Mesenteric fat pad (tissue), 1 donor: ENCODE measurements at places on chromosomes 11 and 22.

DNA sequence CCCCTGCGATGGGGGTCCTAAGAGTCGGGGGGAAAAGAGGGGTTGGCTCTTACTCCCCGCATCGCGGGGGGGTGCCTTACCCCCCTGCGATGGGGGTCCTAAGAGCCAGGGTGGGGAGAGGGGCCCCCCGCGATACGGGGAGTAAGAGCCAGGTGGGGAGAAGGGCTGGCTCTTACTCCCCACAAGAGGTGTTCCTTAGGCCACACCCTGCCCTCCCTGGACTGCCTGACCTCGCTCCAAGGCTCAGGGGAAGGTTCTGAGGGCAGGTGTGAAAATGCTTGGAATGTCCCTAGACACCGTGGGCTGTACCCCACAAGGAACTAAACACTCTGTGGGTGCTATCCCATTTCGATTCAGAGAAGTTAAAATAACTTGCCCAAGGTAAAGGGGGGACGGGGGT lies 7.8 kb downstream of the UNC93B1 start:
- DNase-seq = no peak

DNA sequence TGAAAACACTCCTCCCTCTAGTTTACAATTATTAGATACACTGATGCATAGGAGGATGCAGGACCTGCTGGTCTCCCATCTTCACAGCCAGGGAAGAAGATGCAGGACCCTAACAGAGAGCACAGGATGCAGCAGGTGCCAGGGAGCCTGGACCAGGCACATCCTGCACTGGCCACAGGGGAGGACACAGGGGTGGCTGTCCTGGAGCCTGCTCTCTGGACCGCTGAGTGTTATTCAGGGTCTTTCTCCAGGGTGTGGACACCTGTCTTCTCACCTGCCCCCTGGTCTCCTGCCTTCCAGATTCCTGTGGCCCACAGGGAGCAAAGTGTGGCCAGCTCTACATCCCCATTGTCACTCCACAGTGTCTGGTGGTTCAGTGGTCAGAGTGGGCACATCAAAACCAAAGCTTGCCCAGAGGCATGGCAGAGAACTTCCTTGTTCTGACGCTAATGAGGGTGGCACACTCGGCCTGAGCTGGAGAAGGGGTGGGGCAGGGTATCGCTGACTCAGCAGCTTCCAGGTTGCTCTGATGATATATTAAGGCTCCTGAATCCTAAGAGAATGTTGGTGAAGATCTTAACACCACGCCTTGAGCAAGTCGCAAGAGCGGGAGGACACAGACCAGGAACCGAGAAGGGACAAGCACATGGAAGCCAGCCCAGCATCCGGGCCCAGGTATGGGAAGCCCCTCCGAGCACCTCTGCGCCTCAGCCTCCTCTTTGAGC lies at the start of gene APOBEC3A:
Gene APOBEC3A, plus strand, starts transcription at position 564 of the 725 bp plus-strand sequence. Its CDS starts 83 bp downstream, at position 647.
- no peak for DNase-seq

GRCh38 chr11:126581871-126582648 lies 226.6 kb downstream of the ST3GAL4 start:
- DNase-seq = no peak

GRCh38 chr22:40862537-40862936 lies 624 bp upstream of the DNAJB7 start:
- DNase-seq = no peak

GRCh38 chr11:44255406-44256071 lies 54.4 kb downstream of the ALX4 start:
- DNase-seq = no peak

DNA sequence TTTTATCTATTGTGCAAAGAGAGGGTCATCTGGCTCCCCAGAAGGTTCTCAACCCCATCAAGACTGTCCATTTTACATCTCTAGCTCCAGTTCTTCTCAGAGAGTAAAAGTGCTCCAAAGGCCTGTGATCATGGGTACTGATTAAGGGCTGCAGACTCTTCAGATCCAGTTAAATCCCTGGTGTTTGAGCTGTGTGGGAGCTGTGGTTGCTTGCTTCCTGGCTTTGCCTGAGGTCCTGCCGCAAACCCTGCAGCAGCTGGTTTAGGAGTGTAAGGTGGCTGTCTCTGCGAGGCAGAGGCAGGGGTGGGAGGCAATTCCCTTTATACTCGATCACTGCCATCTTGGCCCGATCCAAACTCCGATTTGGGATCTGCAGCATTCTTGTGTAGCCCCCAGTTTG lies 1.2 kb downstream of the MRPL17 start:
- DNase-seq = no peak

GRCh38 chr11:44595964-44596381 lies 30.5 kb downstream of the CD82 start:
- no peak for DNase-seq

DNA sequence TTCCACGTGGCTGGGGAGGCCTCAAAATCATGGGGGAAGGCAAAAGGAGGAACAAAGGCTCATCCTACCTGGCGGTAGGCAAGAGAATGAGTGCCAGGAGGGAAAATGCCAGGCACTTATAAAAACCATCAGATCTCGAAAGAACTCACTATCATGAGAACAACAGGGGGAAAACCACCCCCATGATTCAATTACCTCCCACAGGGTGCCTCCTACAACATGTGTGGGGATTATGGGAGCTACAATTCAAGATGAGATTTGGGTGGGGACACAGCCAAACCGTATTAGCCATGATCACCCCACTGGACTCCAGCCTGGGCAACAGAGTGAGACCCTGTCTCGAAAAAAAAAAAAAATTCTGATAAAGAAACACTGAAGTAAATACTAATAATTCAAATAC lies 87.1 kb downstream of the FCHSD2 start:
- no peak for DNase-seq

DNA sequence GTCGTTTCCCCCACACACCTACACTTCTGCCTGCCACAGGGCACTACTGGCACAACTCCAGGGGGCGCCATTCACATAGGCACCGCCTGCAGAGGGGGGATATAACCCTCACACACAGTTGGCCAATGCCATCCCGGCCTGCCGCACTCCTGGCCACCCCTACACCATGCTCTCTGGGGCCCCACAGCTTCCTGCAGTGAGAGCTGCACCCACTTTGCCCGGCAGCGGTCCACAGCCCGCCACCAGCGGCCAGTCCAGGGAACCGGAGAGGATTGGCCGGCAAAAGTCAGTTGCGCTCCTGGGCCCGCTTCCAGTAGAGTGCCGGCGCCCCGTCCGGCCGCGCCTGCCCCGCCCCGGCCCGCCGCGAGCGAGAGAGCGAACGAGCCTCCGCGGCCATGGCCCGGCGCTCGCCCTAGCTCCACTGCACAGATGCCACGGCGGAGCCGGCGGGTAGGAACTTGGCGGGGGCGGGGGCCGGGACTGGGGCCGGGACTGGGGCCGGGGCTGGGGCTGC lies 25.6 kb upstream of the SUSD2 start:
- peak; percentile 93 for DNase-seq

- no peak for DNase-seq
Measured at GRCh38 chr11:104435494-104435893, 271.5 kb upstream of the PDGFD start.

- DNase-seq = no peak
Measured at GRCh38 chr11:82546661-82547557, 186.8 kb downstream of the FAM181B start.

- peak; percentile 16 for DNase-seq
Measured at GRCh38 chr11:72209101-72209500, 7.5 kb upstream of the FOLR2 start.

GRCh38 chr11:114915871-114916805 lies 237.8 kb downstream of the NXPE2 start:
- DNase-seq = no peak

- DNase-seq = peak; percentile 26
Measured at GRCh38 chr11:71563406-71563805, 2.0 kb upstream of the KRTAP5-10 start.

GRCh38 chr11:10609636-10610035 lies 41.2 kb upstream of the LYVE1 start:
- DNase-seq = no peak

GRCh38 chr11:32052215-32052614 lies 38.7 kb upstream of the RCN1 start:
- DNase-seq = no peak
